Fibroblast of skin of left biceps (primary cell): ENCODE measurements at places on chromosomes 3 and 15.
A peak's percentile ranks its signal among the peaks of the same experiment; 100 is the strongest.

GRCh38 chr3:66738625-66739365, 238.0 kb upstream of the LRIG1 start:
- peak; percentile 52 for DNase-seq

- DNase-seq: no peak
These were observed 256.9 kb downstream of the ARRDC4 start for GRCh38 chr15:98217356-98217755.

GRCh38 chr3:131730581-131730980, 227.8 kb upstream of the MRPL3 start:
- peak; percentile 31 for DNase-seq

DNA sequence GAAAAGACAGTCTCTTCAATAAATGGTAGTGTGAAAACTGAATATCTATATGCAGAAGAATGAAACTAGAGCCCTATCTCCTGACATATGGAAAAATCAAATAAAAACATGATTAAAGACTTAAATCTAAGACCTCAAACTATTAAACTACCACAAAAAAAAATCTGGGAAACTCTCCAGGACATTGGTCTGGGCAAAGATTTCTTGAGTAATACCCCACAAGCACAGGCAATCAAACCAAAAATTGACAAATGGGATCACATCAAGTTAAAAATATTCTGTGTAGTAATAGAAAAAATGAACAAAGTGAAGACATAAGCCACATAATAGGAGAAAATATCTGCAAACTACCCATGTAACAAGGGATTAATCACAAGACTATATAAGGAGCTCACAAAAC, 286.4 kb downstream of the TBC1D5 start:
- peak; percentile 29 for DNase-seq

DNA sequence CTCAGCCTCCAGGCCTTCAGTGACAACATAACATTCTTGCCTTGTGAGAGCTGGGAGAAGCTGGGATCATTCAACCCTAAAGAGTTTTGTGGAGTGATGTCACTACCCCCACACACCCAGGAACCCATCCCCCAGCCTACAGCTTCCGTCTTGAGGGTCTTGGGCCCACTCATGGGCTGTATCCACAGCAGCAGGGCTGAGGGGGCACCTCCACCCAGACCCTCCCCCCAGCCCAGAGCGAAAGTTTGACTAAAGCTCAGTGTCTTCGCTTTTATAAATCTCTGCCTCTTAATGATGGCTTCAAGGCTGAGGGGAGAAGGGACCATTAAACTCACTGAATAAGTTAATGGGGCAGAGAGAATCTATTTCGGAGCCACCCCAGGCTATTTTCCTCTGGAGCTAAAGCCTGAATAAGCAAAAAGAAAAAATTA, 23.8 kb downstream of the NTRK3 start:
- DNase-seq: no peak

DNA sequence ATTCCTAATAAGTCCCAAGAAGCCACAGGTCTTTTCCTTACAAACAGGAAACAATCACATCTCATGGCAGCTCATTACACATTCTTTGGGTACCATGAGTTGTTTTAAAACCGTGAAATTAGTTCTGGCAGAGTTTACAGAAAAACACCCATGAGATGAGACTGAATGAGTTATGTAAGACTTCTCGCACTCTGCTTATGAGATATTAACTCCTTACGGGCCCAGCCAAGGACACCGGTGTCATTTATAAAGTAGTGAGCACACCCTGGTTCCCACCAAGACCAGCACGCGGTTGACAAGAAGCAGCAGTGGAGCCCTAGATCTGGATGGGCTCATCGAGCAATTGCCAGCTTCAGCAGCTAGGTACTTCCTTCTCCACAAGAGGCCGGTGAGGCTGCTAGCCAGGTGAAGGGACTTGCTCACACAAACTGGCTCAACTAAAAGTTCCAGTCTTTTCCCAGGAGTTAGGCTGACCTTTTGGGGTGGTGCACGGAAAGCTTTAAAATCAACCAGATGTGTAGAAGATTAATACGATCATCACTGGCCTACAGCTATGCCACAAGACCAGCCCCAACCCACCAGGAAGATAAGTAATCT, 318.6 kb upstream of the ICE2 start:
- no peak for DNase-seq

GRCh38 chr3:172213200-172213599, 173.8 kb downstream of the FNDC3B start:
- no peak for DNase-seq

DNA sequence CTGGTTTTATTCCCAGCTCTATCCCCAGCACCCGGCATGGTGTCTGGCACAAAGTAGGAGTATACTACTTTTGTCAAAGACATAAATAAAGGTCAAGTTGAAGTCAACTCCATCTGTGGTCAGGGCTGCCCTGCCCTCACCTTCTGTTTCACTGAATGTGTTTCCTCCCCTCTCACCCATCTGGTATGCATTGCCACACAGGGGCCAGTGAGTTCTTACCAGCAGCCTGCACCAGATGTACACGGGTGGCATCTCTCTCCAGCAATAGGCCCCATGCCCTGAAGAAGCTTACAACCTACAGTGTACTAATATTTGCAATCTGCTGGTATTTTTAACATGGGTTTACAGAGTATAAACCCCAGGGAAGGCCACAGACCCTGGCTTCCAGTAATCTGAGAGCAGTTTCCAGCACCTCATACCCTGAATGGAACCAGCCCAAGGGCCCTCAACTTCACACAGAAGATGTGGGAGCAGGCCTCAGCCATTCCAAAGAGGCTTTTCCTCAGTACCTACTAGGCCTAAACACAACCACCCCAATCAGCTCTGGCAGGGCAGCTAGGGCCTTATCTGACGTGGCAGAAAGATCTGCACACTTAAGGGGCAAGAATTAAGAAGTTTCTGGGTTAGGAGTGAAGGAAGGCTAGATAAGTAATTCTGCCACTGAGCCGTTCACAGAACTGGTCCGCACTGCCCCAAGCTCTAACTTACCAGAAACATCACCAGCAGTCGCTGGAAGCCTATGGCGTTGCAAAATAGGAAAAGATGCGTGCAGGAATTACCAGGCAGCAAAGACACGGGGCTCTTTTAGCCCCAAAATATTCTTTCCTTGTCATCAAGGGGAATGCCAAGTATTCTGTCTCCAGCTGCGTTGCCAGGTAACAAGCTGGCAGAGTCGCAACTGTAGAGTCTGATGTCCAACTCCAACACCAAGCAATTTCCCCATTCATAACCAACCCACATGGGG, 2.1 kb downstream of the IDH2 start:
- no peak for DNase-seq

- no peak for DNase-seq
These were observed 217.6 kb downstream of the TPRG1 start for GRCh38 chr3:189389346-189389745.

DNA sequence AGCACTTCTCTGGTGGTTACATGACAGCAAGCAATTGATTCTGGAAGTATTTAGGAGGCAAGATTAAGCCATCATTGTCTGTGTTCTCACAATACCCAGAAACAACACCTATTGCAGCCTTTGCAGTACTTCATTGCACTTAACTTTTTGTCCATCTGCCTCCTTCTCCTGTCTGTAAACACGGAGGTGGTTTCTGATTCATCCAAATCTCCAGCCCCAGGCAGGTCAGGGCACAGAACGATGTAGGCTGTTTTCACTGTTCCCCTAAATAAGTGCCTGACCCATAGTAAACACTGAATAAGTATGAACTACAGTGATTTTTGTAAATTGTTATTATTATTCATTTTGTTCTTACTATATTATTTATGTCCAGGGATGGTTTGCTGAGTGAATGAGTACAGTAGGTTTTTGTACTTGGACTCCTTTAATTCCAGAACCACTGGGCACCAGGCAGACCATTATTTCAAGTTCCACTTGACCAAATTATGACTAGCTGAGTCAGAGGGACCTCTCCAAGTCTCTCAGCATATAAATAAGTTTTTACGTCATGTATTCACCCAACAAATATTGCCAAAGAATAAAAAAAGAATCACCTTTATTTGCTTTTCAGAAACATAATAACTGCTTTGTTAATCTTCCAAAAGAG, 283.3 kb upstream of the TRIM42 start:
- DNase-seq: no peak

DNA sequence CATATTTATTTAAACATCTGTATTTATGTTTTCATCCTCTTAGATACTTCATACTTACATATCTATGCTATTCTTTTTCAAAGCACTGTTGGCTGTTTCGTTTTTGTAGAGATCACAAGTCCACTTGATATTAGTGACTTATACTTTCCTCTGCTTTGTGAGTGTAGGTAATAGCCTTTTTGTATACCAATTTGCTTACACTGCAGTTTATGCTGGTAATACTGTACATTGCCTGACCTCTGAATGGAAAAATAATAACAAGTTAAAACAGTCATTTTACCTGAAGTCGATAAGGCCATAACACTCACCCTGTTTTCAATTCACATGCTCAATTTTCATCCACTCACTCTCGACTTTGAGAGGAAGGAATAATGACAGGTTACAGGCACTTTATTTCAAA, 89.9 kb upstream of the NANOGP8 start:
- DNase-seq: no peak

DNA sequence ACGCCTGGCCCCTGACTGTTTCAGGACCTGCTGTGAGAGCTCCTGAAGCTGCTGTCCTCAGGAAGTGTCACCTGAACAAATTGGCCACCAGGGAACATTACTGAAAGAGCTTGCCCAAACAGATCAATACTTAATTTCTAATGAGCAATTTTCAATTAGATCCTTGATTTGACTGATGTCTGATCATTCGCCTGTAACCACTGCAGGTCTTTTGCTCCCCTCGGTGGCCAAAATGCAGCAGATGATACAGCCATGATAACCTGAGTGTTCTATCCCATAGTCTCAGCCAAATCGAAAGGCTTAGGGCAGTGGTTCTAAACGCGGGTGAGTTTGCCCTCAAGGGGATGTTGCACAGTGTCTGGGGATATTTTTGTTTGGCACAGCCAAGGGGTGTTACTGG, 57.6 kb upstream of the MEX3B start:
- no peak for DNase-seq
